ENCODE measurements at places on chromosomes 3 and 15.

- DNase-seq = no peak
Observed at GRCh38 chr3:169619793-169620192, 43.7 kb downstream of the MECOM start.

GRCh38 chr3:34312684-34313083 lies 514.3 kb downstream of the PDCD6IP start:
- DNase-seq = no peak

- DNase-seq = no peak
Observed at GRCh38 chr15:69141286-69141701, 19.1 kb upstream of the GLCE start.

DNA sequence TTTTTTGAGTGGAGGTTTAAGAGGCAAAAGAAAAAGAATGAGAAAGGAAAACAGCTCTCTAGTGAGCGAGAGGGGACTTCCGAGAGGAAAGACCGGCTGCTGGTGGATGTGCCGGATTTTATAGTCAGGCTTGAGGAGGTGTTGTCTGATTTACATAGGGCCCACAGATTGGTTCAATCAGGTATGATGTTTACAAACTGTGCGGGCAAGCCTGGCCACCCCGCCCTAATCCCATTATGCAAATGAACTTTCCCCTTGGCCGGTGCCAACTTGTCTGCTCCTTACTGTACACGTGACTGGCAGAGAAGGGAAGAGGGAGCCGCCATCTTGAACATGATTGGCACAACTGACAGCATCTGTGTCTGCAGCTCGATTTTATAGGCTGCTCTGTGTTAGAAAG lies 44.7 kb downstream of the FAM43A start:
- DNase-seq = no peak

- DNase-seq = peak; percentile 25
Observed at GRCh38 chr3:117622171-117622841, 912.7 kb downstream of the TUSC7 start.

DNA sequence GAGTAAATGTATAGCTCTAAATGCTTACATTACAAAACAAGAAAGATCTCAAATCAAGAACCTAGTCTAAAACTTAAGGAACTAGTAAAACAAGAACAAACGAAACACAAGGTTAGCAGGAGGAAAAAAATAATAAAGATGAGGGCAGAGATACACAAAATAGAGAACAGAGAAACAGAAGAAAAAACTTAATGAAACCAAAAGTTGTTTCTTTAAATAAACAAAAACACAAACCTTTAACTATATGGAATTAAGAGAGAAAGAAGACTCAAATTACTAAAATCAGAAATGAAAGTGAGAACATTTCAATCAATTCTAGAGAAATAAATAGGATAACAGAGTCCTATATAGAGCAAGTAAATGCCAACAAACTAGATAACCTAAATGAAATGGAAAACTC lies 59.6 kb downstream of the DLG1 start:
- no peak for DNase-seq
